CD4-positive, alpha-beta memory T cell (primary cell): ENCODE measurements at places on chromosomes 1 and 21. TPM values are rescaled to one million over a fixed set of nuclear protein-coding genes. Genes with fewer than 3 reads are reported as not detected.

- peaks cover 3% of the 10 kb centered on the region for H3K4me1 ChIP-seq
- no peaks in the 10 kb centered on the region for H3K36me3 ChIP-seq
- H3K4me3 ChIP-seq, result no peak overlapping the region
- H3K27me3 ChIP-seq, result no peaks in the 10 kb centered on the region
Measured at GRCh38 chr1:232635778-232636356, 5.9 kb upstream of the SIPA1L2 start.

GRCh38 chr1:186865857-186866256 lies 37.1 kb downstream of the PLA2G4A start:
- no peak for DNase-seq
- H3K27ac ChIP-seq, result no peak overlapping the region
- no peaks in the 10 kb centered on the region for H3K4me1 ChIP-seq
- no peaks in the 10 kb centered on the region for H3K27me3 ChIP-seq
- H3K36me3 ChIP-seq, result no peaks in the 10 kb centered on the region
- H3K4me3 ChIP-seq, result no peak overlapping the region

DNA sequence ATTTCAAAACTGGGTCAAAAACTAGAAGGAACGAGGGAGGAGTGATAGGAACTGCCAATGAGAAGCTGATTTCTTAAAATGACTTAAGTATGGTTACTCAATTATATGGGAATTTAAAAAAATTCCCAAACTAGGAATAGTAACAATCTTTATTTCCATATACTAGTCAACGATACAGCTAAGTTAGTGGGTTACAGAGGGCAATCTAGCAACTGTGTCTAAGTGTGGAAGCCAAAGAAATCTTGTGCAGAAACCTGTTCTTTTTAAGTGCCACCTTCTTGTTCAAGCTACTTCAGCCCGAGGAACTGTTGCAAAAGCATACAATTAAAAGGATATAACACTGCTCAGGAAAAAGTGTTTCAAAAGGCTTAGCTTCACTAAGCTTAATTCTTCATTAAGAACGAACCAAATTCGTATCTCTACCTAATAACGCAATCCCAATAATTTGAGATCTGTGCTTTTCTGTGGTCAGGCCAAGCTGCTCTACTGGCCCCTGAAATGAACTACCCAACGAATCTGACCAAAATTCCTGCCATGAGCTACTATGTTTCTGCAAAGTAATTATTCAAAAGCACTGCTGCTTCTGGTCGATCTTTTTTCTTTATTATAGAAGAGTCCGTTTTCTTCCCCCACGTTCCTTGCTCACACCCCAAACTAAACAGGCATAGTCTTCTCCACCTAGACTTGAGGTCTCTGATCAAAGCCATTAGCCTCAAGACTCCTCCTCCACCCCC lies 1.8 kb downstream of the USP24 start:
- peak overlapping the region; percentile 87 for H3K27ac ChIP-seq
- no peaks in the 10 kb centered on the region for H3K36me3 ChIP-seq
- H3K27me3 ChIP-seq, result no peaks in the 10 kb centered on the region
- DNase-seq, result no peak

- H3K4me3 ChIP-seq, result no peak overlapping the region
- no peak for DNase-seq
- H3K36me3 ChIP-seq, result peaks cover 6% of the 10 kb centered on the region
- no peaks in the 10 kb centered on the region for H3K4me1 ChIP-seq
Measured at GRCh38 chr1:39833121-39833520, 44.5 kb upstream of the BMP8B start.

GRCh38 chr1:225354906-225355305 lies 72.9 kb downstream of the LBR start:
- DNase-seq, result no peak
- H3K4me3 ChIP-seq, result no peak overlapping the region
- no peaks in the 10 kb centered on the region for H3K27me3 ChIP-seq
- H3K36me3 ChIP-seq, result no peaks in the 10 kb centered on the region
- H3K4me1 ChIP-seq, result no peaks in the 10 kb centered on the region

GRCh38 chr1:25563330-25564215 lies 20.2 kb downstream of the LDLRAP1 start:
- peaks cover 42% of the 10 kb centered on the region for H3K36me3 ChIP-seq
- no peaks in the 10 kb centered on the region for H3K27me3 ChIP-seq
- no peak for DNase-seq
- H3K4me3 ChIP-seq, result peak overlapping the region; percentile 86

DNA sequence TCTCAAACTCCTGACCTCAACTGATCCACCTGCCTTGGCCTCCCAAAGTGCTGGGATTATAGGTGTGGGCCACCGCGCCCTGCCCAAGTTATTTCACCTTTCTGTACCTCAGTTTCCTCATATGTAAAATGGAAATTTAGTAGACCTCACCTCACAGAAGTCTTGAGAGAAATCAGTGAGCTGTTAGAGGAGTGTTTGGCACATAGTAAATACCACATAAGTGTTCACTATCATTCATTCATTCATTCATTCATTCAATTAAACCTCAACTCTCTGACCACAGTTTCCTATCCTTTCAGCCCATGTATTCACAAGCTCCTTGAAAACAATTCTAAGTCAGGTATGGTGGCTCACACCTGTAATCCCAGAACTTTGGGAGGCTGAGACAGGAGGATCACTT lies 3.8 kb upstream of the FGR start:
- H3K36me3 ChIP-seq, result no peaks in the 10 kb centered on the region
- no peaks in the 10 kb centered on the region for H3K27me3 ChIP-seq
- H3K4me3 ChIP-seq, result no peak overlapping the region
- peaks cover 32% of the 10 kb centered on the region for H3K4me1 ChIP-seq
- H3K27ac ChIP-seq, result no peak overlapping the region
- DNase-seq, result no peak

- peaks cover 8% of the 10 kb centered on the region for H3K4me1 ChIP-seq
- no peaks in the 10 kb centered on the region for H3K36me3 ChIP-seq
- no peak overlapping the region for H3K27ac ChIP-seq
- H3K27me3 ChIP-seq, result no peaks in the 10 kb centered on the region
- DNase-seq, result no peak
- no peak overlapping the region for H3K4me3 ChIP-seq
Measured at GRCh38 chr1:161494091-161494735, 11.0 kb upstream of the FCGR2A start.

DNA sequence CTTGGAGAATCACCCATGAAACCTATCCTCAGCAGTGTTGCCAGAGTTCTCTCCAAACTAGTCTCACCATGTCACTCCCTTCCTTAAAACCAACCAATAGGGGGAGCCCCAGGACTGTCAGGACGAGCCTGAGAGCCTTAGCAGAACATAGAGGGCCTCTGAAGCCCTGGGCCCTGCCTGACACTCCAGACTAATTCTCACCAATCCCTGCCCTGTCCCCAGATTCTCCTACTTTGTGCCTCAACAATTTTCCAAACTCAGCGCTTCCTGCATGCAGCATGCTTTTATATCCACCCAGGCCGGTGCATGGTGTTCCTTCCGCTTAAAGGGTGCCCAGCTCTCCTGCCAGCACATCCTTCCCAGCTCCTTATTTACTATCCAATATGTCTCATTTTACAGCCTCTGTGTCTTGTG lies 42.7 kb downstream of the HSD3B1 start:
- no peaks in the 10 kb centered on the region for H3K36me3 ChIP-seq
- H3K27ac ChIP-seq, result no peak overlapping the region
- DNase-seq, result peak; percentile 1
- H3K4me3 ChIP-seq, result no peak overlapping the region
- H3K27me3 ChIP-seq, result no peaks in the 10 kb centered on the region

- H3K27me3 ChIP-seq, result no peaks in the 10 kb centered on the region
- H3K4me3 ChIP-seq, result no peak overlapping the region
- no peaks in the 10 kb centered on the region for H3K4me1 ChIP-seq
- H3K27ac ChIP-seq, result no peak overlapping the region
- no peaks in the 10 kb centered on the region for H3K36me3 ChIP-seq
Measured at GRCh38 chr1:65207317-65207716, 59.3 kb downstream of the AK4 start.

DNA sequence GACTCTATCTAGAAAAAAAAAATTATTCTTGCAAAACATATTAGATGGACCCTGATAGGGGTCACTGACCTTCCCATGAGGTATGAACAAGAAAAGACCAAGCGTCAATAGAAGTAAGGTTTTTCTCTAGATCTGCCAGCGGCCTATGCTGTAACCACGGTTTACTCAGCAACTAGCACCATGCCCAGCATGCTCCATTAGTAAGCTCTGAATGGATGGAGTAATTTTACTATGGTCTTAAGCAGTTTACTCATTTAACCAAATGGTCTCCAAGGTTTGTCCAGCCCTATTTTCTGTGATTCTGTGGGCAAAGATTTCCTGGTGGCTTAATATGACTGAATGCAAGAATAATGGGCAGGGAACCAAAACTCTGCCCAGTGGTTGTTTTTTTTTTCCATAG lies 113.9 kb downstream of the ADSS2 start:
- H3K36me3 ChIP-seq, result no peaks in the 10 kb centered on the region
- no peaks in the 10 kb centered on the region for H3K27me3 ChIP-seq
- H3K27ac ChIP-seq, result no peak overlapping the region

- H3K27me3 ChIP-seq, result no peaks in the 10 kb centered on the region
- DNase-seq, result no peak
- H3K27ac ChIP-seq, result no peak overlapping the region
Measured at GRCh38 chr1:165492845-165493373, 48.0 kb upstream of the RXRG start.

GRCh38 chr1:205949753-205950152 lies 6.5 kb upstream of the SLC26A9 start:
- peaks cover under 1% of the 10 kb centered on the region for H3K27me3 ChIP-seq
- DNase-seq, result no peak
- H3K4me3 ChIP-seq, result no peak overlapping the region
- H3K27ac ChIP-seq, result no peak overlapping the region

Gene PERM1
- polyA plus RNA-seq, result 0.16 TPM

Gene OR2T2
- not detected for polyA plus RNA-seq

Gene PCAT6
- not detected for polyA plus RNA-seq

Gene RHOU
- 0.29 TPM for polyA plus RNA-seq

Gene TNFRSF18
- 22.1 TPM for polyA plus RNA-seq

Gene EXO5
- 6.8 TPM for polyA plus RNA-seq

Gene S100A8
- polyA plus RNA-seq, result 1.6 TPM

Gene LBR
- 106 TPM for polyA plus RNA-seq

Gene RIIAD1
- polyA plus RNA-seq, result not detected
